AG09319 (cell line): ENCODE measurements at places on chromosomes 16 and 17.

DNA sequence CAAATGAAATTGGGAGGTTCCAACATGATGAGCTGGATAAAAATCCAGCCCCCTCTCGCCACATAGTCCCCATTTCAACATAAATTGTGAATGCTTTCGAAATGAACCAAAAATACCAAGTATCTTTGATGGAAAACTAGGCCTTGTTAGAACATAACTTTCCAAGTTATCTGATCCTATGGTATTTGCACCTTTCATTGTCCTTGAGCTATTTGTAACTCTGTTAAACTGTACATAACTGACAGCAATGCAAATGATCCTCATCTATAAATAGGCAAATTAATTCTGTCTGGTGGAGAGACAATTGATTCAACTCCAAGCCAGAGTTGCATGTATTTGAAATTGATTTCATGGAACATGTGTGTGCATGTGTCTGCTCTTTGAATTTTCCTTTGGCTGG, 18.2 kb downstream of the CMTM4 start:
- DNase-seq, result no peak

DNA sequence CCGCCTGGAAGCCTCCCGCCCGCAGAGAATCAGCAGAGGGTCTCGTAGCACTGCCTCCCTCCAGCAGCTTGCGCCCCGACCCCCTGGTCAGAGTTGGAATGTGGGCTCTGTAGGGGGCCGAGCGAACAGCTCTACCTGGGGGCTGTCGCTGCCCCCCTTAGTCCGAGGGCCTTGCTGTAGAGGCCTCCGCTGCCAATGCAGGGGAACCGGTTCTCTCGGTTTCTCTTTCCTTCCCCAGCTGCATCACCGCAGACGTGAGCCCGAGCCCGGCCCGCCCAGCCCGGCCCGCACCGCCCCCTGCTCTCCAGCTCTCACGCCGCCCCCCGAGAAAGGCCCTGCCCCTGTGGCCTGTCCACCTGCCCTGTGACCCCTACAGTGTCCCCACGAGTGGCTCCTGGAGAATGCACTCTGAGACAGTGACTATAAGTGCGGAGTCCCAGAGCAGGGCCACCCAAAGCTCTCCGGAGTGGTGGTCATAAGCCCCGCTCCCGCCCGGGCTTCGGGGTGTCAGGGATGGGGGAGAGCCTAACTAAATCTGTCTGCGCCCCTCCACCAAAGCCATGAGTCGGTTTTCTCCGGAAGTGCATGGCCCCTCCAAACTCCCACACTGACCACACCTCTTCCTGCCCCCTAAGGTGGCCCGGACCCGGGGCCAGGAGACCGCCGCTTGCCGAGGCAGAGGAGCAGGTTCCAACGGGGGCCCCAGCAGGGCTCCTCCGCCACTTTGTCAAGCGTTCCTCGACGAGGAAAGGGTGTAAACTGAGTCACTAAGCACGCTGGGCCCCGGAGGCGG, 1.7 kb downstream of the ARHGAP27 start:
- DNase-seq, result no peak

- DNase-seq, result no peak
Measured at GRCh38 chr16:69477546-69477945, 53.1 kb downstream of the CYB5B start.

- DNase-seq, result no peak
Measured at GRCh38 chr17:17200831-17201230, 5.3 kb downstream of the PLD6 start.

DNA sequence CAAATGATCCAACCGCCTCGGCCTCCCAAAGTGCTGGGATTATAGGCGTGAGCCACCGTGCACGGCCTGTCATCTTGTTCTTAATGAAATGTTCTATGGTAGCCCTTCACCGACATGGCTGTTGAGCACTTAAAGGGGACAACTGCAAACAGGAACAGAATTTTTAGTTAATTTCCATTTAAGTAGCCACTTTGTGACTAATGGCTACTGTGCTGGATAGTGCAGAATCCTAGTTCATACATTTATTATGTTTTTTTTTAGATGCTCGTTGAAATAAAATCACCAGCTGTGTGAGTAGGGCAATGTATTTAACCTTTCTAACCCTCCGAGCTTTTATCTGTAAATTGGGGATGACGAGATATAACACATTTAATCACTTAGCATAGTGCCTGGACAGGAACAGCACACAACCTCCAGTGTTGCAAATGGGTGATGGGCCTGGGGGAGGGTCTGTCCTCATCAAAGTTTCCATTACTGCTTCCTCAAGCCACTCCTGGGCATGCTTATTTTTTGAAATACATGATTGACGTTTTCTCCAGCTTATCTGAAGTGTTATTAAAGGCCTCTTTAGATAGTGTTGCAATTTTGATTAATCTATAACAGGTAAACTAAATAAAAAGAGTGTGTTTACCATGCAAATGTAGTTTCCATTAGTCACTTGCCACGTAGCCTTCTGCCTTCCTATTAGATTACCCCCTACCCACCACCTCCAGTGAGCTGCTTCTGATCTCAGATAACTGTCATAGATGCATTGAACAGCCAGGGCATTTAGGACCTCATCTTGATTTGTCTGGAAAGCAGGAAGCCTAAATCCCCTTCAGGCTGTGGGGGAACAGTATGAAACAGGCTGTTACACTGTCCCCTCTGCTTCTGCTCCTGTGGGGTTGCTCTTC, 42.5 kb upstream of the TANC2 start:
- no peak for DNase-seq

DNA sequence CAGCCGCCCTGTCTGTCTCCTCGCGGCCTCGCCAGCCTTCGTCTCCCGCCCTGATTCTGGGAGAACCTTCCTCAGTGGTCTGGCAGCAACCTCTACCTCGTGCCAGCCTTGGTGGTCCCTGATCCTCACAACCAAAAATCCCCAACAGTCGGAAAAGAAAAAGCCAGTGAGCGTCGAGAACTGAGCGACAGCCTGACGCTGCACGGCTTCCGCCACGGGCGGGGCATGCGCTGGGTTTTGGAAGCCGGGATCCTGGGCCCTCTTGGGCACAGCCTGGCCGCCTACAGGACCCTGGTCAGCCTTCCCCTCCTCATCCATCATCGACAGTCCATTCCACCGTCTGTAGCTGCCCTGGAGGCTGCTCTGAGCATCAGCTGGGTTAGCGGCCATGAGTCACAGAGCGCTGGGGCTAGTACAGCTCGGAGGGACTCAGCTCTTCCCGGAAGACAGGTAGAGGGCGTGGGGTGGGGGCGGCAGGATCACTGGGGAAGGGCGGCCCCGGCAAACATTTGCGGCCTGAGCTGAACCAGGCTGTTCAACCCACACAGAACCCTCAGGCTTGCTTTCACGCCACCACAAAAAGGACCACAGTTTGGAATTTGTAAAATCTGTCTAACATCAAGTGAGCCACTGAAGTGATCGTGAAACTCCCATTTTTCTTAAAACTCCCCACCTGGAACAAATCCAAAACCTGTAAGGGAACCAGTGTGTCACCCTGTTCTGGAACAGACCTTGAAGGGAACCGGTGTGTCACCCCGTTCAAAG, 55.4 kb upstream of the DOC2B start:
- no peak for DNase-seq

GRCh38 chr17:8117980-8118768, at the start of gene ALOXE3:
TSS of gene ALOXE3 (minus strand) at chr17:8118514. CDS start at chr17:8117990, 524 bp downstream.
- DNase-seq, result no peak

GRCh38 chr17:42559075-42559474, 2.9 kb upstream of the COASY start:
- no peak for DNase-seq

- no peak for DNase-seq
Measured at GRCh38 chr17:73410586-73411312, 98.9 kb upstream of the CDC42EP4 start.

GRCh38 chr17:37841232-37841631, 83.0 kb upstream of the TBC1D3K start:
- DNase-seq, result no peak

DNA sequence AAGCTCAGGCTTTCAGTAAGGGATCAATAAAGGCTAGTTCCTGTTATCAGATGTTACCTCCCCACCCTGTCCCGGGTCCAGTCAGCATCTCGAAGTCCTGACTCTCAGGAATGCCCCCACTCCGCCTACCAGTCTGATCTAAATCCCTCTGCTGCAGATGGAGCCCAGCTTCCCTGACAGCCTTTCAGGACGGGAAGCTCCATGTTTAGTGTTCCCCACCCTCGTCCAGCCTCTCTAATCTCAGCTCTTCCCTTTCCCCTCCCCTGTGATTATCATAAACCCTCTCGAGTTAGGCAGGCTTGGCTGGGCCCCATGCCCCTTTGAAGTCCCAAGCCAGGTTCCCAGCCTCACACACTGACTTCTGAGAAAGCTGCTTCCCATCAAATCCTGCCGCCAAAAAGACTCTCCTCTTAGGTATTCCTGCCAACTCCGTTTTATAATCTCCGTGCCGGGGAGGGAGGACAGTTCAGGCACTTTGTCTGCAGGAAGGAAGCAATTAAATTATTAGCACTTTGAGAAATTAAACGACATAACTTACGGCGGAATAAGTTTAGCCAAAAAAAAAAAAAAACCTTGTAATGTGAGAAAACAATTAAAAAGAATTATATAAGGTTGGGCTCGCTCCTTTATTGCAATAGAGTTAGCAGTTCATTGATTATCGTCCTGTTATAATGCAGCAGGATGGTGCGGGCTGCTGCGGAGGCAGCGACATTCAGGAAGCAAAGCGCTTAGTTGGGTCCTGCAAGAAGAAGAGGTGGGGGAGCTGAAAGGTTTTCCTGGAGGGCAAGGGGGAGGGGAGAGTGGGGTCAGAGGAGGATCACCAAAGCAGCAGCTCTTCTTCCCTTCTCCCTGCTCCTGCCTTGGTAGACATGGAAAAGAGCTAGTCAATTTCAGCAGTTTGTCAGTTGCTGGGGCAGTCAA, 16.8 kb upstream of the ETV4 start:
- DNase-seq, result no peak

GRCh38 chr17:59161477-59161876, 5.9 kb downstream of the PRR11 start:
- no peak for DNase-seq

GRCh38 chr16:25771812-25772568, 80.2 kb downstream of the HS3ST4 start:
- DNase-seq, result no peak

GRCh38 chr16:85172455-85173145, 60.3 kb upstream of the CIBAR2 start:
- DNase-seq, result no peak

DNA sequence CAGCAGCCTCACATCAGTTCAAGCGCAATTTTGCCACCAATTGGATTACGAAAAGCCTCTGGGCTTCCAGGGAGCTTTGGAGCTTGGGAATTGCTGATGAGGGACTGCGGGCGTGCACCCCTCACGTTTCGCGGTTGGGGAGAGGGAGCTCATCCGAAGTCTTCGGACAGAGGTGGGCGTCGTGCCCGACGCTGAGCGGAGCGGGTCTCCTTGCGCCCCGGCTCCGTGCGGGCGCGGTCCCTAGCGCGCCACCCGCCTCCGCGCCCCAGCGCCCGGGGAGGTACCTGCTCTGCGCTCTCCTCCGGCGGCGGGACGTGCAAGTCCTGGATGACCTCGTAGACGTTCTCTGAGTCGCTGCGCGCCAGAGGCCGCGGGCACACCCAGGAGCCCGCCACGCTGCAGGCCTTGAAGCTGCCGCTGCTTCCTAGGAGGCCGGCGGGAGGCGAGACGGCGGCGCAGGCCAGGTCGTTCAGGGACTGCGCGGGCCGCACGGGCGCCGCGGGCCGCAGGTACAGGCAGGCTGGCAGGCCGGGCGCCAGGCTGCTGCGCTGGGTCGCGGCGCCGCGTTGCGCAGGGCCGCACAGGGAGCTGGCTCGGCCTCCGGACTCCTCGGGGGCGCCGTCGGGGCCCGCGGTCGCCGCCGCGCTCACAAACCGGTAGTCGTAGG, 3.2 kb downstream of the ARHGAP27 start:
- DNase-seq, result no peak

DNA sequence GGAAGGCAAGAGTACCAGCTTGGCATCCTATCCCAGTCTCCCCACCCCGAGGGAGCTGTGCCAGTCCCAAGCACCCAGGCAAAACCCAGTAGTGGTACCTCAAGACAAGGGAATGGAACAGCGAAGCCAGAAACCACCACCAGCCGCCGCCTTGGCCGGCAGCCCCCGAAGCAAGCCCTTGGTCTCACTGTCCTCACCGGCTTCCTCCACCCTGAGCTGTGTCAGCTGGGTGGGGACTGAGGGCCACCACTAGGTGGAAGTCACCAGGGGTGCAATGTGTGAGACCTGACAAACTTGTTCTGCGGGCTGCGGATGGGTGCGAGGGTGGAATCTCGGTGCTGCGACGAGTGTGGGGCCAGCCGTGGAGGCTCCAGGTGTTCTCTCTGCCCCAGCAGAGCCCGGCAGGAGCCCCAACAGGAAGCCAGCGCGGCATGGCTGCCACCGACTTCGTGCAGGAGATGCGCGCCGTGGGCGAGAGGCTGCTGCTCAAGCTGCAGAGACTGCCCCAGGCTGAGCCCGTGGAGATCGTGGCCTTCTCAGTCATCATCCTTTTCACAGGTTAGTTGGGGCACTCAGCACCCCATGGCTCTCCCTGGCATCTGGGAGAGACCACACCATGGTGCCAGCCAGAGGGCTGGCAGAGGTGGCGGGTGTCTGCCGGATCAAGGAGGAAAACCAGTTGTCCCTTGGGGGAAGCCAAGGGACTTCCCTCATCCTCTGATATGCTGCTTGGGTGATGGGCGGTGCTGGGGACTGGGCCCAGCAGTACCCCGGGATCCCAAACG, 6.7 kb downstream of the SMIM5 start:
- DNase-seq, result no peak
